ENCODE measurements at places on chromosomes 13 and 19.

- no peak for DNase-seq
Observed at GRCh38 chr13:37868691-37869505, 674 bp downstream of the TRPC4 start.

- no peak for DNase-seq
Observed at GRCh38 chr13:108425056-108425455, 155.5 kb downstream of the TNFSF13B start.

DNA sequence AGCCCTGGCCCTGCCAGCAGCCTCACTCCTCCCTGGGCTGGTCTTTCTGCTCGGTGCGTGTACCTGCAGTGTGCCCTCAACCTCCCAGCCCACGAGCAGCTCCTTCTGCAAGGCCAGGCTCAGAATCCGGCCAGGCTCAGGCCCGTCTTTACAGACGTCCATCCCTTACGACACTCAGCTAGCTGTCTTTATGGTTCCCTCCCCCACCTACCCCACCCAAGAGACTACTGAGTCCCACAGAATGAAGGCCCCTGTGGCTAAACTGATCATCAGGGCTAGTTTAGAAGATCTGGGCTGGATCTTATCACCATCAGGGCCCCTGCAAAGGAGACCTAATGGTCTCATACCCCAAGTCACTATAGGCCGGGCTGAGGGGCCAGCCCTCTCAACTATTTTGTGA, 10.7 kb downstream of the TMEM150B start:
- DNase-seq: no peak

- no peak for DNase-seq
Observed at GRCh38 chr13:21723807-21724505, 53.1 kb downstream of the FGF9 start.

DNA sequence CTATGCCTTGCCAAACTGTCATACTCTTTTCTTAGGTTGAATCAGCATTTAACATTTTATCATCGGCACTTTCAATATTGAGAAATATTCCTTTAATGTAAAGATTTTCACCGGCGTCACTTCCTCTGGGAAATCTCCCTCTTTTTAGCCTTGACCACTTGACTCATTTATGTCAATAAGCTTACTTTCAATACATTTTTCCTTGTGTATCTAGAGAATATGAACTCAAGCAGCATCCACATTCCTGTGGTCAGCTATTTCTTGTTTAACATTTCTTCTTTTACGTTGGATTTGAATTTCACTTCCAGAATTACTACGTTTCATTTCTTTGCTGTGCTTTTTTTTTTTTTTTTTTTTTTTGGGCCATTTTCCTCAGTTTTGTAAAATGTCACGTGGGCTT, 271.2 kb upstream of the HTR2A start:
- no peak for DNase-seq

DNA sequence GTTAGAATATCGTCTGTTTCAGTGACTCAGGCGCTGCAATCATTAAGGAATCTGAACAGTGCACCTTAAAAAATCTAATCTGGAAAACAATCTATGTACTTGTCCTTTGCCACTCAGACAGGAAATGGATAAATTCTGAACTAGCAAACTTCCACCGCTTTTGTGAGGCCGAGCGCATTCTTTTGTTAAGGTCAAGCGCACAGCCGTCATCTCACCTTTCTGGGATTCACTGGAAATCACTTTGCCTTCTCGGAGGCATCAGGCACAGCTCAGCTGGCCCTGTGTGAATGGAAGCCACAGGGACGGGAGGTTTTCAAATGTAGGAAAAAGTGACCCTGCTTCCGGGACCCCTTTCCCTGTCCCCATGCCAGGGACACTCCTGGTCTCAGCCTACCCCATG, 28.2 kb upstream of the SPACA7 start:
- no peak for DNase-seq

DNA sequence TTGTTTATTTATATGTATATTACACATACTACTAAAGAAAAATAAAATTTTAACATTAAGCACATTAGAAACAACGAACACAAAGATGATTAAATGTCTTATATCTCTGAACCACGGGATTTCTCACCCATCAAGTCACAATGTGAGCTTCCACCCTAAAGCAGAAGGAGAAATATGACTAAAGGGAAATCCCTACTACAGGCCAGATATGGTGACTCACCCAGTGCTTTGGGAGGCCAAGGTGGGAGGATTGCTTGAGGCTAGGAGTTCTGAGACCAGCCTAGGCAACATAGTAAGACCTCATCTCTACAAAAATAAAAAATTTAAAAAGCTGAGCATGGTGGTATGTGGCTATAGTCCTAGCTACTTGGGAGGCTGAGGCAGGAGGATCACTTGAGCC, 24.6 kb downstream of the DCT start:
- no peak for DNase-seq

DNA sequence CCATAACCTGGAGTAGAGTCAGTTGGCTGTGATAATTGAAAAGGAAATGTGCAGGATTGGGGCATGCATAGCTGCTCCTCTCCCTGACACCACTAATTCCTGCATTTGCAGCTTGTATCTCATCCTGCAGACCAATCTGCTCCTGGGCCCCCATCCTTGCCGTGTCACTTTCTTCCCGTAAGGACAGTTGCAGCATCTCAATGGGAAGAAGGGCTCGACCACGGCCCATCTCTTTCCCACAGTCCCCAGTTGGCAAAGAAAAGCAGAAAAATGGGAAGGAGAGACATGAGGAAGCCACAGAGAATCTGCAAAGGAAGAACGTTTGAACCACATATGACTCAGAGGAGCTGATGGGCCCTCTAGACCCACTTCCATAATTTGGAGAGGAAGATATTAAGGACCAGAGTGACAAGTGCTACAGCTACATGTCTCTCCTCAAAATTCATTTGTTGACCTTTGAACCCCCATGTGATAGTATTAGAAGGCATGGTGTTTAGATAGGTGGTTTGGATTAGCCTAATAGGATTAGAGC, 1.8 kb upstream of the SIGLEC12 start:
- DNase-seq: no peak

- no peak for DNase-seq
Observed at GRCh38 chr13:36553491-36553890, 120.3 kb upstream of the SERTM1 start.

GRCh38 chr13:51827254-51827653, 17.7 kb downstream of the TMEM272 start:
- DNase-seq: no peak

DNA sequence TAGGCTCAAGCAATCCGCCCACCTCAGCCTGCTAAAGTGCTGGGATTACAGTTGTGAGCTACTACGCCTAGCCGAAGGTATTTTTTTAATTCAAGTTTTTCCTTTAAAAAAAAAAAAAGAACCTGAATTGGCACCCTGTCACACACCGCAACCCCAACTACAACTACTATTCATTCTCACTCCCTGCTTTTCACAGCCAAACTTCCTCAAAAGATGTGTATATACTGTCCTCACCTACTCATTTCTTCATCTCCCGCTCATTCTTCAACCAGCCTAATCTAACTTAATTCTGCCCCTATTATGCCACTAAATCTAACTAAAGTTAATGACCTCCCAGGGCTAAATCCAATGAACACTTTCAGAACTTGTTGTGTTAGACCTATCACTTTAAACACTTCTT, 12.7 kb upstream of the WBP4 start:
- no peak for DNase-seq

- DNase-seq: no peak
Observed at GRCh38 chr19:55261671-55262126, 2.9 kb upstream of the PPP6R1 start.

GRCh38 chr19:38503077-38503410, 69.6 kb downstream of the RYR1 start:
- no peak for DNase-seq

DNA sequence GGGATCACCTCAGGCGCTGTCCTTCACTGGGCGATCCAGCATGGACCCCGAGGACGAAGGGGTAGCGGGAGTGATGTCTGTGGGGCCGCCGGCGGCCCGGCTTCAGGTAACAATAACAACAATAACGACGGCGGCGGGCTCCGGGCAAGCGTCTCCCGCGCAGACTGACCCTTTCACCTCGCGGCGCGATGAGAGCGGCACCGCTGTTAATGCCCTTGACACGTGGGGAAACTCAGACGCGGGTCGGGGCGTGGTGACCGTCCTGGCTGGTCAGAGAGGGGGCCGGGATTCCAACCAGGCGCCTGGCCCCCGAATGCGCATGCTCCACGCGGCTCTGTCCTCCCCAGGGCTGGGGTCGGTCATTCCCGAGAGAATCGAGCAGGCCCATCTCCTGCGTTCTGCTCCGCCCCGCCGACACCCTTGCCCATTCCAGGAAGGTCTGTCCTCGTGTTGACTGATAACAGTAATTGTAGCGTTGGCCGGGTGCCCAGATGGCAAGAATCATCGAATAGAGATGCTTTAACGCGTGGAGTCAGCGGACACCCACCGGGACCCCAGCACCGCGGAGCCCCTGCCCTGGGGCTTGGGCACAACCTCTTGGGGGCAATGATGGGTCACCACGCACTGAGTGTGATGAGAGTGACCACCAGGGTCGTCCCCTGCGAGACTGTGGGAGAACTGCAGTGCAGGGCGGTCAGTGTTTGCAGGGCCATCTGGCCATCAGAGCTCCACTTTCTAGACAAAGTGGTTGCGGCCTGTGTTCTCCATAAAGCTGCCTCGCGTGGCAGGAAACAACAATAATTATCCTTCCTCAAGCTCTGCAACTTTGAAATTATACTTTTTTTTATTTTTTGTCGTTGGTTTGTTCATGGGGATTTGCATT, 528 bp downstream of the ZNF8 start:
- DNase-seq: peak; percentile 79

DNA sequence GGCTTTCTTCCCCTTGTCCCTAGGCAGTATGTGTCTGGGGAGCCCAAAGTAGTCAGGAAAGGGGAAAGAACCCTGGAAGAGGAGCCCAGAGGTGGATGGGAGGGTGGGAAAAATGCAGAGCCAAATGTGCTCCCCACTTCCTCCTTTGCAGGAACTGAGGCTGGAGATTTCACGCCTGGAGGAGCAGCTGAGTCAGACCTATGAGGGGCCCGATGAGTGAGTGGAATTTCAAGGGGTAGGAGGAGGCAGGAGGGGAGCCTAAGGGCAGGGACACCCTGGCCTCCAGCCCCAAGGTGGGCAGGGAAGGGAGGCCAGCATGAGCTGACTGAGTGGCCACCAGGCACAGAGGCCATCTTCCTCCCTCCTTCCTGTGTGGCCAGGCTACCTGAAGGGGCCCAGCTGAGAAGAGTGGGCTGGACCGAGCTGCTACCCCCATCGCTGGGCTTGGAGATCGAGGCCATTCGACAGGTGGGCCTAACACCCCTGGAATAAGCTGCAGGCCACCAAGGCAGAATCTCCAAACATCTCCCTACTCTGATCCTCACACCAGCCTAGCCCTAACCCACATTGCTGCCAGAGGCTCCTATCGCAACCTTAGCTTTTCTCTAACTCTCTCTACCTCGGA, 14.3 kb downstream of the PTH2 start:
- DNase-seq: no peak

DNA sequence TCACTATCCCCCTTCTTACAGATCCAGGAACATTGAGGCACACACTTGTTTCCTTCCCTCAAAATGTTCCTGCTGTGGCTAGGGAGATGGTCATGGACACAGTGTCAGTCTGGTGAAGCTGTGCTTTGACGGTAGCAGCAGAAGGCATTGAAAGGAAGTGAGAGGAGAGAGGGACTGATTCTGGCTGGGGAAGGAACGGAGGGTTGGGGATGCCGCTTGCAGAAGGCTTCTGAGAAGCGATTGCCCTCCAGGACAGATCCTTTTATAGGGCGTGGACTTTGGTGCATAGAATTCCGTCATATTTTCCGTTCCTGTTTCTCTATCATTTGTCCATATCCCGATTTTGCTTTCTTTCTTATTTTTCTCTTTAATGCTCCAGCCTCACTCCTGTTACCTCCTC, 14.1 kb upstream of the MYH14 start:
- no peak for DNase-seq

DNA sequence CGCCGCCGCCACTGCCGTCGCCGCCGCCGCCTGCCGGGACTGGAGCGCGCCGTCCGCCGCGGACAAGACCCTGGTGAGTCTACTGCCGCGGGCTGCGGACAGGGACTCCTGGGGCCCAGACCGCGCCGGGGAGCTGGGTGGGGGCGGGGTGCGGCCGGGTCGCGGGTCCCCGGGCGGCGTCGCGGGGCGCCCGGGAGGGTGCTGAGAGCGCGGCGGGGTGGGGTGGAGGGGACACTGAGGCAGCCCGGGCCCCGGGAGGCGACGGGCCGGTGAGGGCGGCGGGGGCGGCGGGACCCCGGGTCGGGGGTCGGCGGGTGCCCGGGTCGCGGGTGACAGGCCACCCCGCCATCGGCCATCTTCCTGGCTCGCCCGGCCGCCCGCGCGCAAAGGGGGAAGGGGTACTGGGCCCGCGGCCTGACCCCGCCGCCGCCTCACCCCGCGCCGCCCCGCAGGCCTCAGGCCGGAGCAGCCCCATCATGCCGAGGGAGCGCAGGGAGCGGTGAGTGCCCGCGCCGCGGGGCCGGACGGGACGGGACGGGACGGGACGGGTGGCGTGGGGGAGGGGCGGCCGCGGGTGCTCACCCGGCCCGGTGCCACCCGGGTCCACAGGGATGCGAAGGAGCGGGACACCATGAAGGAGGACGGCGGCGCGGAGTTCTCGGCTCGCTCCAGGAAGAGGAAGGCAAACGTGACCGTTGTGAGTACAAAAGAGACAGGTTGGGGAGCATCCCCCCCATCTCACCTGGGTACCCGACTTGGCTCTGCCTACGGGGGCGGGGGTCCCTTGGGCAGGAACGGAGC, 489 bp downstream of the CCNE1 start:
- peak; percentile 73 for DNase-seq

DNA sequence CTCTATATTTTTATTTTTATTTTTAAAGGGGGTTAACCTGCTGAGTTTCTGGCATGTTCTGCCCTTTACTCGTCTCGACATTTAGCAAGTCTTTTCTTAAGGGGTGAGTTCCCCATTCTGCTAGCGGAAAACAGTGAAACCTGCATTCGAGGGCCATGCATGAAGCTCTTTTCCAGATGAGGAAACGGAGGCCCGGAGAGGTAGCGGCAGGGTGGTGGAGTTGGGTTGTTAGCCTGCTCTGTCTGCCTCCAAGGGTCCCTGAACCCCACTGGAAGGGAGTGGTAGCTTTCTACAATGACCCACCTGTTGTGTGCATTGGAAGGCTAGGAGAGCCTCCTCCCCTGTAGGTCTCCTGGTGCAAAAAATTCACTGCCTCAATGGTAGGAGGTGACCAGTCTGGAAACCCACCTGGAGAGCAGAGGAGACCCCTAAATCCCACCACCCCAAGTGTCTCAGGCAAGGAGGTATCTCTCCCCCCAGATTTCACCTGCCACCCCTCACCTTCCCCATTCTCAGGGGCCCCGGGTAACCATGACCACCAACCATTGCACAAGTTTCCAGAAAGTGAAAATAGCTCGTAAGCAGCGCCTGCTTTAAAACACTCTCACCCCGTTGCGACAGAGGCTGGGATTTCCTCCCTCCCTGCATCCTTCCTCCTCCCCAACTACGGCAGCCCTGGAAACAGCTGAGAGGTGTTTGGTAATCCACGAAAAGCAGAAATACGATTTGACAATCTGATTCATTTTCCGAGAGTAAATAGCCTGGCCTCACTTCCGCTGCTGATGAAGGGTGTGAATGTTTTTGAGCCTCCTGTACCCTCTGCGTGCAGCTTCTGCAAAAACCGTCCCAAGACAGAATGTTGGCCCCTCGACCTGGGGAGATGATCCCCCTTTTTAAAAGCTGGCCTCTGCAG, 3.5 kb downstream of the KLF2 start:
- peak; percentile 59 for DNase-seq

All from activated CD8-positive, alpha-beta memory T cell treated with anti-CD3 and anti-CD28 coated beads, Interleukin-2, amount 50 U/mL, for 48 hours (primary cell).